ENCODE measurements at places on chromosomes 12 and 14.

DNA sequence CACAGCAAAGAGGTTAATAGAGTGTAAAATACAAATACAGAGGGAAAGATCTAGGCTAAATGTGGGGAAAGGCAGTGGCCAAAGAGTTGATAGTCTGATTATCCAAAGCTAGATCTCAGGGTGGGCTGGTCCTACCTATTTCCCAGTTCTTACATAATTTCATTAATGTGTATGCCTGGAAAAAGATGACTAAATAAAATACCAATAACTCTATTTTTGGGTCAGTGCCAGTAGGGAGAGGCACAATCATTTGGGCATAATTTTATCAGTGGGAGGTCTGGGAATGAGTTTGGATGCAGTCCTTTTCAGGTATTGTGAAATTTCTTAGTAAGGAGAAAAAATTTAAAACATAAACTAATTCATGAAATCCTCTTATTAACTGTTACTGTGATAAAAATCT lies 30.6 kb upstream of the CLEC14A start:
- DNase-seq = no peak

- DNase-seq = no peak
These were observed 162.1 kb upstream of the TMTC2 start for GRCh38 chr12:82524641-82525040.

DNA sequence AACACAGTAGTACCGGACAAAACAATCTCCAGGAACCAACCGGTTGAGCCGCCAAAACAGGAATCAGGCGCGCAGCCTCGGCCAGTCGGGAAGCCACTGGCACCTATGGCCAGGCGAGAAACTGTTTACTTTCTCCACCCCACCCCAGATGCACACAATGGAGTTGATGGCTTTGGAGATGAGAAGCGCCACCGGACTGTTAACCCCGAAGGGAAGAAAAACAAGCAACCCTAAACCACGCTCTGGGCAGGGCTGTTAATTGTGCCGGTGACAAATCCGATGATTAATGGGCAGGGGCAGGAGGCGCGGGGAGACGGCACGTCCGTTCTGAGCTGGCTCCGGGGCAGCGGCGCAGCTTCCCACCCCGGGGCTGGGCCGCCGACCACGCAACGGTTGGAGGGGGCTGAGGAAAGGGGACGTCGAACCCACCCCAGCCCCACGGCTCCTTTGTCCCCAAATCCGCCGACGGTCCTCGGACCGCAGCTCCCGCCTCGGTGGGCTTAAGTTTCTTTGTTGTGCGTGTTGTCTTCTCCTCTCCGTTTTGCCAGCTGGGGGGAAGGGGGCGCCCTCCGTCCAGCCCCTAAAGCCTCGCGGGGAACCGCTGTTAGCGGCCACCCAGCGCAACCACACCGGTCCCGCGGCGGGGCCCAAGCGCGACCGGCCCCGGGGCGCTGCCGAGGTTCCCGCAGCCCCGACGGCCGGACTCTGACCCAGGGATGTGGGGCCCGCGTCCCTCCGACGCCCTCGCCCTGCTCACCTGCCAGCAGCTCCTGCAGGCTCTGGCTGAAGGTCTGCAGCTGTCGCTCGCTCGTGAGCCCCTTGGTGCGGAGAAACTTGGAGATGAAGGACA lies 790 bp downstream of the BTG1 start:
- DNase-seq = peak; percentile 53

- DNase-seq = no peak
These were observed 36.1 kb downstream of the CRY1 start for GRCh38 chr12:107057071-107057834.

- DNase-seq = no peak
These were observed 157.1 kb upstream of the GRIN2B start for GRCh38 chr12:14138495-14138894.

GRCh38 chr12:25794571-25794970 lies 163.9 kb upstream of the RASSF8 start:
- DNase-seq = no peak

DNA sequence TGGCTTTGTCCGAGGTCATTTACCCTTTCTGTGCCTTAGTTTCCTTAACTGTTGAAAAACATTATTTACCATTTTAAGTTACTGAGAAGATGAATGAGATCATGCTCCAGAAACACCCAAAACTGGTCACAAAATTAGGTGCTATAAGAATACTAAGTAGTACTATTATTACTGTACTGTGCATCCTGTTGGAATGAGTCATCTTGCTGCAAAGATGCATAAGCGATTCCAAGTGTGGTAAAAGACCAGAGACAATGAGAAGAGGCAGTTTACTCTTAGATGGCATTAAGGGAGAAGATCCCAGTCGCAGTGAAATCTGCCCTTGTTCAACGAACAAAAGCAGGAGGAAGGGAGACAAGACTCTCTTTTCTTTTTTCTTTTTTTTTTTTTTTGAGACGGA lies 4.2 kb upstream of the PLEKHA5 start:
- no peak for DNase-seq

GRCh38 chr14:80212023-80212397 lies 706 bp upstream of the DIO2 start:
- DNase-seq = no peak

DNA sequence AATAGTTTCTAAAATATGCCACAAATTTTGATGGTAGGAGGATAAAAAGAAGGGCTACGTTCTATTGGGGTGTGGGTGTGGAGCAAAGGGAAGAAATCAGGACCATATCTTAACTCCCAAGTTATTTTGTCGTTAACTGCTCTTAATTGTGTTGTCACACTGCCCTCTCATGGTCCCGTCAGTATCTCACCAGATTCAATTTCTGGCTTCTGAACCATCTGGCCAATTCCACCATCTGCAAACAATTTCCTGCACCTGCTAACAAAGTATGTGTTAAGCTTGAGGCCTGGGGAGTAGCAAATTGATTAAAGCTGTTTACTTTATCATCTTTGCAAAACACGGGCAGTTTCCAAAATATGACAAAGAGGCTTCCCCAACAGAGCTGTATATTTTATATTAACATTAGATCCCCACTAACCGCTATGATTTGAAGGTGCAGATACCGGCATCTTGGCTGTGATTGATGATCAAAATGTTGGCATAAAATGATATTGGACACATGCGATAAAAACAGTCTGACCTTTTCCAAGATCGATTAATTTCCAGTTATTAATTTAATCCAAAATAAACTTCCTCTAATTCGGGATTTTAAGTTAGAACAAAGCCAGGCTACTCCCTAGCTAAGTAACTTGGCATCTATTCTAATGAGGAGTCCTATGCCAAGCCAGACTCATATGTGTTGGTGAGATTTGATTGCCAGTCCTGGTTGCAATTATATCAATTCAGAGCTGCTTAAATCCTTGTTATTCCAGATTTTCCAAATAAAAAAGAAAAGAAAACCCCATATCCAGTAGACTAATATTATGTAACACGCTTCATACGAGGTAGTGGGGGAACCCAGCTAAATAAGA lies 6.9 kb upstream of the DNM1L start:
- DNase-seq = peak; percentile 22

DNA sequence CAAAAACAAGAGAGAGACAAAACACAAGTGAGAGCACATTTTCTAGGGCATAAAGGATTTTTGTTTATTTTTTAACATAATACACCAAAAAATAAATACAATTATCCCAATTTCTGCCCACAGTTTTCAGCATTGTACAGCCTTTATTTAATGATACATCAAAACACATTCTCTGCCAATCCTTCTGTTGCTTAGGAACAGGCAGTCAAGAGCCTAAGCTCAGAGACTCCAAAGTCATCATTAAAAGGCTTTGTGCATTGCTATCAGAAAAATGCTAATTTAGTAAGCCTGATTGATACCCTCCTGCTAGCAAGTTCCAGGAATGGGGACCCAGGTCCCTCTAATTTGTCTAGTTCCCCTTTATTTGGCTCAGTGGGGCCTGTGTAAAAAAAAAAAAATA lies 536.5 kb downstream of the RPS29 start:
- DNase-seq = no peak

GRCh38 chr12:16281157-16281556 lies 3.7 kb upstream of the SLC15A5 start:
- DNase-seq = no peak

- no peak for DNase-seq
These were observed 10.5 kb downstream of the FMNL3 start for GRCh38 chr12:49696723-49697122.

- DNase-seq = no peak
These were observed 233.0 kb downstream of the SSPN start for GRCh38 chr12:26428420-26428819.

DNA sequence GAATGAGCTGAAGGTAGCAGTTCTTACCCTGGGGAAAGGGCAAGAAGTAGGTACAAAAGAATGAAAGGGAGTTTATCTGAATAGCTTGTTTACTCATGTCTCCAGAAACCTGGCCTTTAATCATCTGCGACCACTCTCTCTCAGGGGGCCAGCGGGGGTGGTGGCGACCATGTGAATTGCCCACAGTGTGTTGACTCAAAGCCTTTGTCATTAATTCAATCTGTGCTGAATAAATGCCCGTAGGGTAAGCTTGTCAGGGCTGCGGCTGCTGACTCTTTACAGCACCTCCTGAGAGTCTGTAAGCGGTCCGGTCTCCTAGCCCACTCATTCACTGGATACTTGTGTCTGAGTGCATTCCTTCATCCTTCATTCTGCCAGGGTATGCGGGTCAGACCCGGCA lies 874.4 kb downstream of the SLC6A15 start:
- no peak for DNase-seq

- no peak for DNase-seq
These were observed 162.5 kb downstream of the C12orf50 start for GRCh38 chr12:87866578-87867292.

DNA sequence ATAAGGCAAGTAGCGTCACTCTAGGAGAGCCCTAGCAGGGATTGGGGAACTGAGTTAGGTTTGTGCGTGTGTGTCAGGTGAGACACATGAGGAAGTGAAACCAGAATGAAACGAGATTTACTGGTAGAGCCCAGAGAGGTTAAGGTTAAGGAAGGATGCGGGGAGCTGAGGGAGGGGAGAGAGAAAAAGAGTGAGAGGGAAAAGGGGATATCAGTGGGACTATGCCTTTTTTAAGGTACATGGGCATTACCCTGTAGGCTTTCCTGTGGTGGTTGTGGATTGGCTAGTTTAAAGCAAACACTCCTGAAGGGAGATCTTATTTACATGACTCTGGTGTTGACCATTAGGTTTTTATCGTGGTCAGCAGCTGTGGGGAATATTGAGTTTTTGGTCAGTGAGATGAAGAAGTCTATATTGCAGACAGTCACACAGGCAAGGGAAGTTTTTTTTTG lies 13.9 kb downstream of the ZDHHC17 start:
- no peak for DNase-seq
